ENCODE measurements at places on chromosomes 2 and 18.

DNA sequence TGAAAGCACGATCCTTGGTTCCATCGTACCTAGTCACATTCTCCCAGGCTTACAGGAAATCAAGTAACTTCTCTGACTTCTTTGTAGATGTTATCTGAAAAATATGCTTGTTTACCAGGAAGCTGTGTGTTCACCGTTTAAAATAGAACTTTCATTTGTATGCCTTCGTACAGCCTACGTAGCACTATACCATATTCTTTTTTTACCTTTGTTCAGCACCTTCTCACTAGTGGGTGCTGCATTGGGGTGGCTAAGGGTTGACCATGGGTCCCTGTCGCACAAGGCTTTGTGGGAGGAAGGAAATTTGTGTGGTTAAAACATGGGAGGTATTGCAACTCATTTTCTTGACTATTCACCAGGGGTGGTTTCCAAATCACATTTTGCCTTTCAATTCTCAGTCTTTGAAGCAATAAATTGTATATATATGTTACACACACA is 16.6 kb downstream of the MALT1 start:
- peak; percentile 74 for DNase-seq

DNA sequence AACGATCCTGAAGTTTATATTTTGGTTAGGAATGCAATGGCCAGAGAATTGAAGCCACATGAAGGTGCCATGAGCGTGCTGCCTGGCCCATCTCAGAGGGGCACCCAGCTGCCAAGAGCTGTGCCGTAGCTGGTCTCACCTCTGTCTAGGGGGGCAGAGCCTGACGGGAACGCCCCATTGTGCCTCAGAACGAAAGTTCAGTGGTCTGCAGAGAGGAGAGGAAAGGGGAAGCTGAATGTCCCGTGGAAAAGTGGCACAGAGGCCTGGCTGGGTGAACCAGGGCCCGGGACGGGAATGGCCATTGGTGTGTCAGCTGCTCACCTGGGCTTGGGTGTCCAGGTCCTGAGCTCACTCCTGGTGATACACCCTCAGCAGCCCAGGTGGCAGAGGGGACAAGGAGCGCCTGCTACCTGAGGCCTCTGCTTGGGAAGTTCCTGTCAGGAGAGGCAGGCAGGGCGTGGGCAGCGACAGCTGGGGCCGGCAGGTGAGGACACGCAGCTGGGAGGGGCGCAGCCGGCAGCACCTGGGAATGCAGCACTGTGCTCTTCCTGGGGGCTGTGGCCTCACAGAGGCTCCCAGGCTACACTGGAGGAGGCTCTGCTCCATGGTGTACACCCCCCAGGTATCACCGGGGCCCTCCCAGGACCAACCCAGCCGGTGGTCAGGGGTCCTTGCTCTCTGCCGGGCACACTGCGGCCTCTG is 67.3 kb downstream of the PARD6G start:
- no peak for DNase-seq

DNA sequence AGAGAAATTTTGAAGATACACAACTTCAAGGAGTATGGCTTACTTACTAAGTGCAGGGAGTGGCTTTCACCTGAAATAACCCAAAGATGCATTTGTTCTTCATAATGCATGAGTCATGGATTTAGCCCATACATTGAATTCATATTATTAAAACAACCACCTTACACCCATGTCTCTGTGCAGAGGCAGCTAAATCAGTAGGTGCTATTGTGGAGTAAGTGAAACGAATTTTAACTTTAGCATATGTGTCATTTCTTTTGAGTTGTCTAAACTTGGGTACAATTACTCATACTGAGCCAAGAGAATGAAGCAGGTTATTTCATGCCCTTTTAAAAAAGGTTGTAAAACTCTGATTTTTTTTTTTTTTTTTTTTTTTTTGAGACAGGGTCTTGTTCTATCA is 11.0 kb upstream of the ANKRD29 start:
- no peak for DNase-seq

GRCh38 chr18:57589161-57589560 is 2.7 kb upstream of the FECH start:
- DNase-seq: no peak

DNA sequence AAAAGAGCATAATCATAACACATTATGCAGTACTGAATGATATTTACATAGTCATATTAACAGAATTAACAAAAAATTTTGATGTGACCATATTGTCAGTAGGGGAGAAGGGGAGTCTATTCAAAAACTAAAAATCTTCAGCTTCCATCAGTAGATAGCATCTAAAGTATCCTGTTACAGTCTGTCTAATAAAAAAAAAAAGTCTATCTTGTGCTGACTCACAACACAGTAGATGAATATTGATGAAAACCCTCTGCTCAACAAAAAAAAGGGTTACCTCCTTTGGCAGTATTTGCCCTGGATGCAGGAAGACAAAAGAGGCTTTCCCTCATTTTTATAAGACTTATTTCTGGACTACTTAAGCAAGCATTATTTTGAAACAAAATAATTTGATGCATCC is 27.3 kb downstream of the GRB14 start:
- no peak for DNase-seq

DNA sequence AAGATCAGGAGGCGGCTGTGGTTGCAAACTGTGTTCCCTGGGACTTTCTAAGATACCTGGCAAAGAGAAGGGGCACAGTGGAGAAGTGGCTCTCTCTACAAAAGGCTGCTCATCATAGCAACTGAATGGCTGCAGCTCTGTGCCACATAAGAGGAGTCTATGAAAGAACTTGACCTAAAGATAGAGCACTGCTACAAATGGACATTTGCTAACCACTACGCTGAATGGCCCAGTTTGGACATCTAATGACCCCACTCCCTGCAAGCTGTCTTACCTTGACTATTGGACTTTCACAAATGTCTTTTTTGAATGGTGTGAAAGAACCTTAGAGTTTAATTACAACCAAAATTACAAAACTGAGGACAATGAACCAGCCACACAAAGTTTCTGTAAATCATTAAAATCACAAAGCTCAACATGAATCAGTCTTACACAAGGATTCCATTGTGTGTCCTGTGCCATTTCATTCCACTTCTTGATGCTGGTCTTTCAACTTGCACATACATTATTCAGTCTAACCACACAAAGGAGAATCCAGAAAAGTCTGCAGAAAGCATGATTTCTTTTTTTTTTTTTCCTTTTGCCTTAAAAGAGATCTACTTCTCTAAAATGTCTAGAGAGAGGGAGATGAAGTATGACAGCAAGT is 154.0 kb downstream of the LAMA1 start:
- DNase-seq: no peak

DNA sequence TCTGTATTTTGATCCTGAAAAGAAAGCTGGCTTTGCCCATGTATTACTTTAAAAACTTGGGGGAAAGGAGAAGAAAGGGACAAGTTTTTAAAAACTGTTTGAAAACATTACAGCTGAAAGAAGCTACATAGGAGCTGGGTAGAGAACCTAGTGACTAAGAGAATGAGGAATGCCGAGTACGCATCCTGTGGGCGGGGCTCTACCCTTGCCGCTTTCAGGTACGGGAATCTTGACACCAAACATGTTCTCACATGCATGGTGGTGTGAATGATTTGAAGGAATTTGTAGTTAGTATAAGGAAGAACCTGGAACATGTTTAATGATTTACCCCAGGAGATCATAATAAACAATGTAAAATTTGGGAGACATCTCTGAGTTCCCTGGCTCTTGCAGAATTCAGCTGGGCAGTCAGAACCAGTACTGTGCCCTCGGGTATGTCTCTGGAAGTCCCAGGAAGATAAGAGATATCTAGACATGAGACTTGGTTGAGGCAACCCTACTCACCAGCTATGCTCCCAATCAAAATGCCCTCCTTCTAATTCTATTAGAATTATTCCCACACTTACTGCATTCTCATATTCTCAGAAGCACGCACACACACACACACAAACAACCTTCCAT is 16.5 kb upstream of the TGFA start:
- DNase-seq: no peak
